ENCODE measurements at places on chromosomes 5 and 9. TPM values are rescaled to one million over a fixed set of nuclear protein-coding genes. Genes with fewer than 3 reads are reported as not detected.

Gene SAXO1
- total RNA-seq = 0.27 TPM

Gene MED10
- total RNA-seq = 46.0 TPM

Gene LCN12
- 6.0 TPM for total RNA-seq

Gene FAM81B
- total RNA-seq = not detected

Gene EQTN
- not detected for total RNA-seq

Data from naive thymus-derived CD4-positive, alpha-beta T cell (primary cell).